Common myeloid progenitor, CD34-positive (primary cell): ENCODE measurements at places on chromosomes 11 and 22.

GRCh38 chr11:12455938-12456337, 78.6 kb downstream of the PARVA start:
- DNase-seq: no peak

GRCh38 chr11:12771875-12772274, 97.7 kb downstream of the TEAD1 start:
- DNase-seq: no peak

- peak; percentile 79 for DNase-seq
Measured at GRCh38 chr11:118911880-118912741, 13.6 kb downstream of the BCL9L start.

DNA sequence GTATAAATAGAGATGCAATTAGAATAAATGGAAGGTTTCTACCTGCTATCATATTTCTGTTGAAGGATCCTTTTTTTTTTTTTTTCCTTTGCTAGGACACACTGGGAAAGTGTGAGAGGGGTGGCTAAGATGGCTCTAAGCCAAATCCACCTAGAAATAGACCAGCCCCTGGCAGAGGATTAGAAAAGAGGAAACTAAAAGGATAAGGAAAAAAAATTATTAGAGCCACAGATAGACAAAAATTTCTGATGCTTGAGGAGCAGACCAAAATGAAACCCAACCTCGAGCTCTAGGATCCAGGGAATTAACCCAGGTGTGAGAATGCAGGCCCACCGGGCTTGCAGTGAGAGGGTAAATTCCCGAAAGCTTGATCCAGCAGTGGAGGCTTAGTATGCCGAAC, 262.3 kb downstream of the CADM1 start:
- DNase-seq: no peak

GRCh38 chr11:35334385-35335090, 84.8 kb downstream of the SLC1A2 start:
- DNase-seq: no peak

GRCh38 chr11:119081682-119082260, 2.9 kb upstream of the HMBS start:
- no peak for DNase-seq

DNA sequence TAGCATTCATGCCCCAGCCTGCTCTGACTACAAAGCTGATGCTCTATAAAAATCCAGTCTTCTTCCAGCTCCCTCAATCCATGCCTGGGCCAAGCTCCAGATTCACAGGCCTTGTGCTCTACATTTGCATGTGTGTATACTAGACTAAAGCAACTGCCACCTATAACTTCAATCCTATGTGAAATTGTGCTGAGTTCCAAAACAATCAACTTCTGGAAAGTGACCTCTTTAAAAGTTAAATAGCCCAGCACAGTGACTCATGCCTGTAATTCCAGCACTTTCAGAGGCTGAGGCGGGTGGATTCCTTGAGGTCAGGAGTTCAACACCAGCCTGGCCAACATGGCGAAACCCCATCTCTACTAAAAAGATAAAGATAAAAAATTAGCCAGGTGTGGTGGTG, 114.3 kb upstream of the ZC3H12C start:
- no peak for DNase-seq

DNA sequence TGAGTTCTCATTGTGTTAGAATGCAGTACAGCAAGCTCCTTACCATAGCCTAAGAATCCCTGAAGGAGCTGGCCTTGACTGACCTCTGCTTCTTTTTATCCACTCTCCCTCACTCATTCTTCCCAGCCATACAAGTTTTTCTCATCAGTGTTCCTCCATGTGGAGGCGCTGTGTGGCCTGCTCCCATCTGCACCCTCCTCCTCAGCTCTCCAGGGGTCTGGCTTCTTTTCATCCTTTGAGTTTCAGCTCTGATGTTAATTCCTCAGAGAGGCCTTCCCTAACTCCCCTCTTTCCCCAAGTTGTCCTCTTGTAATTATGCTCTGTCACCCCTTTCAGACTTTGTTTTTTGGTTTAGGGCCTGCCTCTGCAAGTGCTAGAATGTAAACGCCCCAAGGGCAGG, 144.8 kb downstream of the WNT7B start:
- no peak for DNase-seq

GRCh38 chr11:58628446-58628845, 6.0 kb downstream of the CNTF start:
- DNase-seq: no peak

- no peak for DNase-seq
Measured at GRCh38 chr11:106276126-106276525, 198.7 kb downstream of the AASDHPPT start.

DNA sequence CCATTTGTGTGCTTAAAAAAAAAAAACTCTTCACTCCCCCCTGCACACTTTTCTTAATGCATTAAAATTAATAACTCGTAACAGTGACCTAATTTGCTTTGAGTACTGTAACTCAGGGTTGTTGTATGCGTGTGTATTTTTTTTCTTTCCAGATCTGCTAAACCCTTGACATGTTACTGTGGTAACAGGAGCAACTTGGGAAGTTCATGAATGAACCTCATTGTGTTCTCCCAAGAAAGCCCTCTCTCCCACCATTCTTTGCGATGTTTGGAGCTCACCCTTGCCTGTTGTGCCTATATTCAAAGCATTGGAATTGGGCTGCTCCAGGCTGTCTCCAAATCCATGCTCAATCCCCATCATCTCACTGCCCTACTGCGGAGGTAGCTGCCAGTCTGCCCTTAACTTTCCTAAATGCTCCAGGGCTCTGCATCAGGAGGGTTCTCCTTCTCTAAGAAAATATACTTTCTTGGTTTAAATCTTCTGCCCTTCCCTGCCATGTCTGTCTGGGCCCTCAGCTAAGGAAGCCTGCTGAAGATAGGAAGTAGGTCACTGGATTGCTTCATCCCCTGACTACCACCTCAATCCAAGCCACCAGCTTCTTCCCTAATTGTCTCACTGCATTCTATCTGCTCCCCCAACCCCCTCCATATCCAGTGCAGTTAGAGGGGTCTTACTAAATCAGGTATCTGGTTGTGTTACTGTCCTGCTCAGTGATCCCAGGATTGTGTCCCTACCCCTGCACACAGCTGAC, 70.3 kb downstream of the KIRREL3 start:
- DNase-seq: no peak

- no peak for DNase-seq
Measured at GRCh38 chr11:69129647-69130046, 26.1 kb upstream of the SMIM38 start.

DNA sequence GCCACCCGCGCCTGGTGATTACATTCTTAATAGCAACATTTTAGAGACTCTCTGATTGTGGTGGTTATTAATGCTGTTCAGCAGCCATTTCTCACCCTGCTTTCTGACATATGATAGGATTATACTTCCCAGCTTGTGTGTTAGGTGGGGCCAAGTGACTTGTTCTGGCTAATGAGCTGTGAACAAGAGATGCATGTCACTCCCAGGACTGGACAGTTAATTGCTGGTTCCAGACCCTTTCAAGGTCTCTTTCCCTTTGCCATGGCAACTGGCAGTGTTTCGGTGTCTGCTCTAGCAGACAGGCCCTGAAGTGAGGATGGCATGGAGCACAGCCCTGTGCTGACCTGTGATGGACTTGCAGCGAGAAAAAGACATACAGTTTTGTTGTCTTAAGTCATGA, 8.9 kb upstream of the PTPRJ start:
- no peak for DNase-seq

GRCh38 chr11:108616549-108616948, 23.0 kb upstream of the EXPH5 start:
- no peak for DNase-seq

DNA sequence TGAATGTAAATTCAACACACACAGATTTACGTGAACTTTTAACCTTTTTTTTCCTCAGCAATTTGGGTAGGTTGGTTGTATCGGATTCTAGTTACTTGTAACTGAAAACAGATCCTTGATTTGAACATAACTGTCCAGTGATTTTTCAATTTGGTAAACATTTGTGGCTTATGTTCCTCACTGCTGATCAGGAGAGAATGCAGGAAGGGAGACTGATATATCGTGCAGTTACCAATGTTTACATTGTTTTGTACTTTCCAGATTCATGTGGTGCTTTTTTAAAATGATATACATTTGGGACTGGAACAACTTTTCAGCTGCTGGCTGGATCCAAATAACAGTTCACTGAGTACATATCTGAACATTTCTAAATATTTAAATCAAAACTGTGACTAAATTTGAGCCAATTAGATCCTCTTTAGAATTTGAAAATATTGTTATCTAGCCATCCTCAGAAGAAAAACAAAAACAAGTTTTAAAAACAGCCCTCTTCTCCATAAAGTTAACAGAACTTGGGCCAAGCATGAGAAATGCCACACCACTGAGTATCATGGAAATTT, 84.3 kb upstream of the MTMR2 start:
- DNase-seq: no peak
